ENCODE measurements at places on chromosomes 1 and 21.

DNA sequence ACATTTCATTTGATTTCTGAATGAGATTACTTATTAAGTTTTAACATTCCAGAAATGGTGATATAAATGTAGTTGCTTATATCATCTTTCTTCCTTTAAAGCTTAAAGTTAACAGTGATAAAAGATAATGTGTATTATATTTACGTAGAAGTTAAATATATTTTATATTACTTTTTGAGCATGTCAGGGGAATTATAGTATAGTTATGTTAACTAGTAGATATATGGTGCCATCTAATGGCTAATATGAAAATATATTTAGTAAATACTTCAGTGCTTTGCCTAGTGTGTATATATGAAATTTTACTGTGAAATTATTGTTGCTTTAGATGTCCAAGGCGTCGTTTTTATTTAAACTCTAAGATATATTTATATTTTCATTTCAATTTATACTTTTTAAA, 51.5 kb downstream of the SYT14 start:
- DNase-seq: peak; percentile 29

DNA sequence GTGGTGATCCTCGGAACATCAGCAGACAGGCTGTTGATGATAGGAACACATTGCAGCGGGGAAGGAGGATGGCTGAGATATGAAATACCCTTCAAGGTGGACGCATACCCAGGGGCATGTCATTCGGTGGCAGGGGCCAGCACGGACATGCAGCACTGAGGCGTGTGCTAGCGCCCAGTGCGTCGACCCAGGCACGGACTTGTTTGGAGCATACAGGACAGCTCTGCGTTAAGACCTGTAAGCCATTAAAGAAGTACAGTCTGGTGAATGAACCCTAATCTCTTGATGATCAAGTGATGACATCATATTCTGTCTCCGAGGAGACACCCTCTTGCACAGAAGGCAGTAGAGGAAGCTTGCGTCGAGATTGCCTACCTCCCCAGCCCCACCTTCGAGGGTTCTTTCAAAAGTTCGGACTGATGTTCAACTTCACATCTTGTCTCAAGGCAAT, 63.6 kb upstream of the KIF26B start:
- DNase-seq: no peak

DNA sequence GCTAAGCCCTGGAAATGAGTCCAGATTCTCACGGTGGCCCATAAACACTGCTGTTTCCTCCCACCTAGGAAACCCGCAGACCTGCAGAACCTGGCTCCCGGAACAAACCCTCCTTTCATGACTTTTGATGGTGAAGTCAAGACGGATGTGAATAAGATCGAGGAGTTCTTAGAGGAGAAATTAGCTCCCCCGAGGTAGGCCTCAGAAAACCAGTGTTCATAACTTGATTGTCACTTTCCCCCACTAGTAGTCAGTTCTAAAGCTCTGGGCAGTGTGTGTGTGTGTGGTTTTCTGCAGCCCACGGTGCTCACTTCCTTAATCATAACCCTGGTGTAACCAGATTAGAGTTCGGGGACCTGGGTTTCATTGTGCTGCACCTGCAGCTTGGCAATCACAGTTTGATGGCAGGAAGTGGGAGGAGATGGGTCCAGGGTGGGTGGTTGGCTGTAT, 39.1 kb downstream of the CLIC6 start:
- no peak for DNase-seq

- no peak for DNase-seq
Observed at GRCh38 chr21:10273196-10273595, 248.2 kb upstream of the TPTE start.

- DNase-seq: no peak
Observed at GRCh38 chr1:246632281-246633168, 66.3 kb downstream of the CNST start.

Data from DMS79 treated with DMSO at 0.1 percent for 48 hours (cell line).